CD4-positive, alpha-beta T cell (primary cell): ENCODE measurements at places on chromosomes 13 and 19. TPM values are rescaled to one million over a fixed set of nuclear protein-coding genes. Genes with fewer than 3 reads are reported as not detected.

DNA sequence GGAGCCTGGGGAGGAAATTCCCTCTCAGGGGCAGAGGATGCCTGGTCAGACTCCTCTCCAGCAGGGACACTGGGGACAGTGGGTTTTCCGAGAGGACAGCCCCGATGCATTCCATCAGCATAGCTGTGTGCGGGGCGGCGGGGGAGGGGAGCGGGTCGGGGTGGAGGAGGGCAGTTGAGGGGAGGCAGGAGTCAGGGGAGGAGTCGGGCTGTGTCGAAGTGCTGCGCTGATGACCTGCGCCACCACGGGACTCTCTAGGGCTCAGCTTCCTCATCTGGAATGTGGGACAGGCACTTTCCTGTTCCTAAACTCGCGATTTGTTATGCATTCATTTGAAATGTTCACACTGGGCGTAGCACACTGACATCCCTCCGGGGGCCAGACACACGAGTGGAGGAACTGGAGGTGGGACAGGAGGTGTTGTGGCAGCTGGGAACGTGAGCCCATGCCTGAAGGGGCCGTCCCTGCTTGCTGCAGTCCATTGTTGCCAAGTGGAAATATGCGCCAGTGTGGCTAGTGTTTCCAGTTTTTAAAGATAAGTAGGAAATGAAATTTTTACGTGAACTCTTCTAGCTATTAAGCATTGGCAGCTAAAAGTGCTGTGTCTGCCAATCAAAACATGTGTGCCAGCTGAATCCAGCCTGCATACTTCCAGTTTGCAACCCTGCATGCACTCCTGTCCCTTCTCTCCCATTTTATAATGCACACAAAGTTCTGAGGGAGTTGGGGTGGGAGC lies 43.3 kb downstream of the FLT1 start:
- H3K4me3 ChIP-seq: no peak overlapping the region
- no peaks in the 10 kb centered on the region for H3K27me3 ChIP-seq
- no peaks in the 10 kb centered on the region for H3K4me1 ChIP-seq
- no peak overlapping the region for H3K27ac ChIP-seq

- no peaks in the 10 kb centered on the region for H3K27me3 ChIP-seq
- peaks cover 52% of the 10 kb centered on the region for H3K4me1 ChIP-seq
- H3K4me3 ChIP-seq: no peak overlapping the region
- H3K27ac ChIP-seq: no peak overlapping the region
These were observed 5.8 kb downstream of the MLLT1 start for GRCh38 chr19:6273701-6274601.

- peaks cover 6% of the 10 kb centered on the region for H3K27me3 ChIP-seq
- no peaks in the 10 kb centered on the region for H3K36me3 ChIP-seq
- no peak overlapping the region for H3K4me3 ChIP-seq
- H3K27ac ChIP-seq: no peak overlapping the region
These were observed 5.1 kb downstream of the ZNF114 start for GRCh38 chr19:48274938-48275337.

Gene CEACAM8
- not detected for total RNA-seq
